ENCODE measurements at places on chromosomes 13 and 19. TPM values are rescaled to one million over a fixed set of nuclear protein-coding genes. Genes with fewer than 3 reads are reported as not detected.

The MAMSTR gene
- 1.5 TPM for total RNA-seq

The BEST2 gene
- not detected for total RNA-seq

The KANK2 gene
- 14.5 TPM for total RNA-seq

- DNase-seq, result no peak
Observed at GRCh38 chr19:610801-611480, 21.3 kb downstream of the HCN2 start.

DNA sequence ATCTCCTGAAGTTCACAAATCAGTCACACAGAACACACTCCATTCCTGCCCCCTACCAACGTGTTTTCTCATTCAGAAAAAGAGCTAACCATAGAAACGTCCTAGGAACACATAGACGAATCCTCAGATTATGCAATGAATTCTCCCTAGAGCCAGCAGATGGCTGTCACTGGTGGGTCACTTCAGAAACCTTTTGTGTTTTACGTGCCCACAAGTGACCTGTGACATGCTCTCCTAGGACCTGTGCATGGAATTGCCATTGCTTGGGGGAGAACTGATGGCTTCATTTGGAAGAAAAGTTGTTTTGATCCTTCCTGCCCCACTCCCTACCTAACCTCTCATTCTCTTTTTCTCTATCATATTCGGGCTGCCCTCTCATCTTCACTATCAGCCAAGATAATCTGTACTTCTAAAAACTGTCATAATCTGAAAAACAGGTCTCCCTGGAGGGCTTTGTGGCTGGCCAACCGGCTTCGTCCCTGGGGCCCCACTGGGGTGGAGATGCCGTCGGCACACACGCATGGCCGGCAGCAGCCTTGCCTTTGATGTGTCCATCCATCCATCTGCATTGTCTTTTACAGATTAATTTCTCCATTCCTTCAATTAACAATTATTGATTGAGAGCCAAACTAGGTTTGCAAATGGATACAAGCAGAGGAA, 144.1 kb upstream of the SERP2 start:
- no peak for DNase-seq

DNA sequence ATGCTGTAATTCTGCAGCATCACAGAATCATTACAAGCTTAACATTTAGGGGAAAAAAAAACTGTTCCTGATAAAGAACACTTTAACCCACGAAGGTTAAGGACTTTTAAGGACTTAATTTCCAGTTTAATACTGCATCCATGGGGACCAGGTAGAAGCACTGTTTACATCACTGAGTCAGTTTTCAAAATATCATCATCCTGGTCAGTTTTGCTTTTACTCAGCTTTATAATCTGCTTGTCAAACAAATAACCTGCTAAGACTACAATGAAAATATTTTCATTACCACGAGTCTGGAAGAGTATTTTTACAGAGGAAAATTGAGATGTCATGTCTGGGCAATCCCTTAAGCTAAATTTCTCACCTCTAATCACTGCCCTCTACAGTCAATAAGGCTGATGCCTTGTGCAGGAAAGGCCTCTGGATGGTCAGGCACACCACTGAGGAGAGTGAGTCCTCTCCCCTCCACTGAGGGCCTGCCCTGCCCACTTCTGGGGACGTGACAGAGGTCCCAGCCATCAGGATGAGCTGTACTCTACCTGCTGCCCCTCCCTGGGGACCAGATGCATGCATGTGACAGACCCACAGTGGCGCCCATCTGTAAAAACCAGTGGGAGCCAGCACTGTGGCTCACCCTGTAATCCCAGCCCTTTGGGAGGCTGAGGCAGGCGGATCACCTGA, 31.0 kb downstream of the FOXO1 start:
- DNase-seq, result no peak

The ADAMTSL5 gene
- 6.0 TPM for total RNA-seq

DNA sequence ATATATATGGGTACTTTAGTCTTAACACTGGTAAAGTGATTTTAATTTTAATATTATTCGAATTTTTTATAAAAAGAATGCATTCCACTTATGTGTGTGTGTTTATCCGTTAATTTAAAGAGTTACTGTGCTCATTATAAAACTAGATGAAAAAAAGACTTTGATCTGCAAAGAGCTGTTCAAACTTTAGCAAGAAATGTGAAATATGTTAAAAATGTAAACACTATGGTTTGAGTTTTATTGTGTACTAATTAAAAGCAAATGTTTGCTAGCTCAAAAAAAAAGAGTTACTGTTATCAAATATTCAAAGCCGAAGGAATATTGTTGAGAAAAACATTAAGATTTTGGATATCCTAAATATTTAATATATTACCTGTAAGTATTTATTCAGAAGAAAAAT, 34.5 kb downstream of the UFM1 start:
- DNase-seq, result no peak

DNA sequence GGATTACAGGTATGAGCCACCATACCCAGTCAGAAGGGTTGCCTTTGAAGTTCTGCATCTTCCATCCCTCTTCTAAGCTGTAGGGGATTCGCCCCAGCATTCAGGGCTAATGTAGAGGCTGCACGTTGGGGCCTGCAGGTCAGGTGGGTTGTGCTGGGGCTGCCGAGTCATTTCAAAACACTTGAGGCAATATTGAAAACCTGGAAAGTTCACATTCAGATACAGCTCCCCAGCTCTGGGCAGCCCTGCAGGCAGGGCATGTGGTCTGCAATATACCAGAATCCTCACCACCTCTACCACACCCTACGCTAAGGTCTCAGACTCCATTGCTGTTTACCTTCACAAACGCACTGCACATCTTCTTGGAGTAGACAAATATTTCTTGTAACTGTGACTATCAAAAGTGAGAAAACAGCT, 24.6 kb downstream of the CCNE1 start:
- DNase-seq, result no peak

DNA sequence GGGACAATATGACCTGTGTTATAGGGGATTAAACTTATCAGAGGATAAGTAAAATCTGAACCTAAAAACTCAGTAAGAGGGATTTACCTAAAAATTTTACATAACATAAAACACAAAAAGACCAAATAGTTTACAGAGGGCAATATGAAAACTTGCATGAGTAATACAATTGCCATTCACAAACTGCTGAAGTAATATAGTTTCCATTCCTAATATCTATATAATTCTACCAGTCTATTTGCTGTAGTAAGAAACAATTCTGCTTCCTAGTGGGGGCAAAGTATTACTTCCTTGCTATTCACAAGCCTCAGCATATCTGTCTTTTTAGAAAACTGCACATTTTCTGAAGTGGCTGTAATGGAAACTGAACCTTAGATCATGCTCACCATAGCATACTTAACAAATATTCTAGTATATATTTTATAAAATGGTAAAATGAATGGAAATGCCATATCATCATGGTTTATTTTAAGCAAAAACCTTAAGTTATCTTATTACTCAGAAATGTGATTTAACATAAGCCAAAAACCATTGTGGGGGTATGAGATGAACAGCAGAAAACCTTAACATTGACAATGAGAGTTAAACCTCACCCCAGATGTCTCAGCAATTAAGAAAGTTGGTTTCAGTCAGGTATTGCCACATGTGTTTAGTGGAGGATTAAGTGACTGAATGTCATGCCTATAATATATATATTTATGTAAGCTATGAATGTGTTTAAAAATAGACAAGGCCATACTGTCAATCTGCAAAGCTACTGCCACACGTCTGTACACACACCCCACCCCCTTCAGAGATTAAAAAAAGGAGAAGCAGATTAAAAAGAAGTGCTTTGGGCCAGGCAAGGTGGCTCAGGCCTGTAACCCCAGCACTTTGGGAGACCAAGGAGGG, 136.8 kb downstream of the MIPEP start:
- no peak for DNase-seq

GRCh38 chr19:32138416-32138815, 207.0 kb upstream of the ZNF507 start:
- DNase-seq, result no peak

GRCh38 chr13:23766283-23766682, 122.9 kb downstream of the MIPEP start:
- no peak for DNase-seq

The KLHL1 gene
- not detected for total RNA-seq

The CACNA1A gene
- total RNA-seq, result 0.03 TPM

- no peak for DNase-seq
Observed at GRCh38 chr13:60066226-60066625, 97.5 kb downstream of the DIAPH3 start.

DNA sequence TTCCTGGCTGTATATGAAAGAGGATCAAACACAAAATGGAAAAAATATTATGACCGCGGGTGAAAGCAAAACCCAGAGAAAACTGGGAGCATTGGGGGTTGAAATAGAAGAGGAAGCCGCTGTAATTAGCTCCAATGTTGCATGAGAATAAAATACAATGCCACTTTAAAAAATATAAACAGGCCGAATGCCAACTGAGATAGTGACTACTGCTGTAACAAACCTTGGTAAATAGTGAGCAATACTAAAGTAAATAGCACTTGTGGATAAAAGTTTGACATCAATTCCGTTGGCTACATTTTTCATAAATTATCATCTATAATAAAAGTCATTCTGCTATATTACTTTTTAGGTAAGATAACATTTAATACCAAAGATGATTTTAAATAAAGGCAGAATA, 395.8 kb upstream of the MIR17HG start:
- no peak for DNase-seq

GRCh38 chr13:66700117-66700601, 530.0 kb downstream of the PCDH9 start:
- no peak for DNase-seq

- no peak for DNase-seq
Observed at GRCh38 chr13:105798541-105798940, 736.9 kb downstream of the EFNB2 start.

The ZSCAN22 gene
- 3.6 TPM for total RNA-seq

GRCh38 chr13:21846605-21847004, 175.7 kb downstream of the FGF9 start:
- no peak for DNase-seq

The FOXO1 gene
- total RNA-seq, result 7.8 TPM

The ZNF99 gene
- total RNA-seq, result not detected

DNA sequence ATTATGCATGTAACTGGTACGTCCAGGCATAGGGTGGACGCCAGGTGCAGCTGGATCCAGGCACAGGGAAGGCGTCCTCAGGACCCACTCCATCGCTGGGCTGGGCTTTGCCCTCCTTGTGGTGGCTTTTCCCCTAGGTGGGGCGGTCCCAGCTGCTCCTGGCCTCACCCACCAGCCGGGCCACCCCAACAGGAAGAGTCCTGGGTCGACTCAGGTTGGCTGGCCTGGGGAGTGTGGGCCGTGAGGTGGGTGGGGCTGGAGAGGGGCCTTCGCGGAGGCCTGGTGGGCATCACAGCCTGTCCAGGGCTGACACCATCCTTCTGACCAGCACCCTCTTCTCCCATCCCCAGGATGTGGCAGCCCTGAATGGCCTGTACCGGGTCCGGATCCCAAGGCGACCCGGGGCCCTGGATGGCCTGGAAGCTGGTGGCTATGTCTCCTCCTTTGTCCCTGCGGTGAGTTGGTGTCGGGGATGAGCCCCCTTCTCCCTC, 3.2 kb upstream of the GARIN5A start:
- DNase-seq, result no peak
